IPS DF 19.7 (cell line): ENCODE measurements at places on chromosomes 16 and 17.

GRCh38 chr16:31221357-31222160 lies 4.6 kb upstream of the PYDC1 start:
- no peak for DNase-seq

DNA sequence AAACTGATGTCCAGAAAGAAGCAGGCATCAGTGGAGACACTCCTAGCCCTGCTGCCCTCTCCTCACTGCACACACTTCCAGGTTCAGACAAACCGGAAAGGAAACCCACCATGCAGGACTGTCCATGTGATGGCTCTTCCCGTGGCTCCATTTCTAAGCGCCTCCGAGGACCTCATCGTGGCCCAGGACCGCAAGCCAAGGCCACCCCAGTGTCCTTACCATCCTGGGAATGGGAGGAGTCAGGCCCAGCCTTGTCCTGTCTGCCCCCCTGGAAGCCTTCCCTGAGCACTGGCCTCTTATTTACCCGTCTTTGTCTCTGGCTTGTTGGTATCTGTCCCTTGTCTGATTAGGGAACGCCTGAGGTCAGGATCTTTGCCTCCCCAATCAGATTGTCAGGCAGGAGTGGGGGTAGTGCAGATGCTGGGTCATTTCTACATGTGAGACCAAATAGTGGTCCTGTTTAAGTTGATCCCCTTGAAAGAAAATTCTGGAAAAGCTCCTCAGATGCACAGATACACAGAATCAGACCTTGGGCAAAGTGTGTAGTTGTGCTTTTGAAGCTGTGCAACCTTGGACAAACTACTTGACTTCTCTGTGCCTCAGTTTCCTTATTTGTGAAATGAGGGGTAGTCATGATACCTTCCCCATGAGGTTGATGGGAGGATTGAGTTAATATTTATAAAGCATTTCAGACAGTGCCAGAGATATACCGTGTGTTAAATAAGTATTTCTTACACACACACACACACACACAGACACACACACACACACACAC lies 744 bp downstream of the TAC4 start:
- no peak for DNase-seq

DNA sequence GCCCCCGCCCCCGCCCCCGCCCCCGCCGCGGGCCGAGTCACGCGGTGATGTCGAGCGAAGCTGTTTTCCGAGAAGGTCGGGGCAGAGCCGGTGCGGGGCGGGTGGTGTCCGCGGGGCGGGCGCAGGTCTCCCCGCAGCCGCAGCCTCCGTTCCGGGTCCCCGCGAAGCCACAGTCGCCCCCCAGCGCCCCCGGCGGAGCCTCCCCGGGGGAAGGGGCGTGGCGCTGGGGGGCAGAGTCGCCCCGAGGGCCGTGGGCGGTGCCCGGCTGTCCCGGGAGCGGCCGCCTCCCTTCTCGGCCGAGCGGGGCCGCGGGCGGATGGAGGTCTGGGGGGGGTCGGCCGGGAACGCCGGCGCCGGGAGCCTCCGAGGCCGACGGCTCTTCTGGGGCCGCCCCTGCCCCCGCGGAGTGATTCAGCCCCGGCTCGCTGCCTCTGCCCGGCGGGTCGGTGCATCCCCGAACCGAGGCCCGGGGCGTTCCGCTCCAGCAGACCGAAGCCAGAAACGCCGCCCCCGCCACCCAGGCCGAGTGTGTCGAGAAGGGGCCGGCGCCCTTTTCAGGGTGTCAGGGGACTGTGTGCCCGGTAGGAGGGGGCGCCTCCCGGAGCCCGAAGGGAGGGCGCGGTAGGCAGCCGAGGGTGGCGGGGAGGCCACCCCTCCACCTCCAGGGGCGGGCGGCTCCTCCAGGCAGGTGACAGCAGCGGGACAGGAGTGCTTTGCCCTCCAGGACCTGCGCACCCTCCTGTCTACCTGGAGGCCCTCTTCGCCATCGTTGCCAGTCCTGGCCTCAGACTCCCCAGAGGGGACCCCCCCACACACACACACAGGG lies 1.7 kb downstream of the METRNL start:
- no peak for DNase-seq

GRCh38 chr16:86994651-86995171 lies 322.5 kb downstream of the C16orf95 start:
- no peak for DNase-seq

GRCh38 chr17:9381068-9381467 lies 194.6 kb downstream of the STX8 start:
- DNase-seq: no peak

DNA sequence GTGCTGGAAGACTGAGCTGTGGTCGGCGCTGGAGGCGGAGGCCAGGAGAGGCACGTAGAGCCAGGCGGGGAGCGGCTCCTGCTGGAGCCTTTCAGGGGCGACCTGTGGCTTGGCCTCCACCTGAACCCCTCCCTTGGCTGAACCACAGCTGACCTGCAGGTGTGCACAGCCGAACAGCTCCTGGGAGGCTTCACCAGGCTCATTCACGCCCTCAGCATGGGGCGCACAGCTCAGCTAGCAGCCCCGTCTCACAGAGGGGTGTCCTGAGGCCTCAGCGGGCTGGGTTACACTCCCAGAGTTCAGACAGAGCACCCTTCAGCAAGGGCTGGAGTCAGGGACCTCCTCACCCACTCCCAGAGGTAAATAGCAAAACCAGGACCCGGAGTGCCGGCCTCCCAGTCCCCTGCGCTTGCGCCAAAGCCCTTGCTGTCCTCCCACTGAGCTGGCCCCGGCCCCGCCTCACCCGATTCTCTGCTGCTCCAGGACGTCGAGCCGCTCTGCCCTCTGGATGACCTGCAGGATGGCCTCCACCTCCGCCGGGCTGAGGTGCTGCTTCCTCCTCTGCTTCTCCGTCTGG lies 31.7 kb downstream of the RPH3AL start:
- DNase-seq: no peak

DNA sequence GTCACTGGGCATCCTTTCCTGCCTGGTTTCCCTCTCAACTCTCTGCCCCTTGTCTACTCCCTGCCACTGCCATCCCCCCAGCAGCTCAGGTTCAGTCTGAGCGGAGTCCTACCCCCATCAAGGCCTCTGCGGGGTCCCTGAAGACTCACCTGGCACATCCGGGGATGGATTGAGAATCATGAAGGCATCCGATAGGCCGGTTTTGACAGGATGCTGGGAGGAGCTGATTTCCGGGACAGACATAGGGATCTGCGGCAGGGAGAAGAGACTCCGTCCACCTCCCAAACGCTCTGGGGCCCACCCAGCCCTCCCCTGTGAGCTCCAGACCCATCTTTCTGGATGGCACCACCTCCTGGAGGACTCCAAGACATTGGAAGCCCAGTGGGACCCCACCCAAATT lies 45.7 kb downstream of the PLXDC1 start:
- no peak for DNase-seq

DNA sequence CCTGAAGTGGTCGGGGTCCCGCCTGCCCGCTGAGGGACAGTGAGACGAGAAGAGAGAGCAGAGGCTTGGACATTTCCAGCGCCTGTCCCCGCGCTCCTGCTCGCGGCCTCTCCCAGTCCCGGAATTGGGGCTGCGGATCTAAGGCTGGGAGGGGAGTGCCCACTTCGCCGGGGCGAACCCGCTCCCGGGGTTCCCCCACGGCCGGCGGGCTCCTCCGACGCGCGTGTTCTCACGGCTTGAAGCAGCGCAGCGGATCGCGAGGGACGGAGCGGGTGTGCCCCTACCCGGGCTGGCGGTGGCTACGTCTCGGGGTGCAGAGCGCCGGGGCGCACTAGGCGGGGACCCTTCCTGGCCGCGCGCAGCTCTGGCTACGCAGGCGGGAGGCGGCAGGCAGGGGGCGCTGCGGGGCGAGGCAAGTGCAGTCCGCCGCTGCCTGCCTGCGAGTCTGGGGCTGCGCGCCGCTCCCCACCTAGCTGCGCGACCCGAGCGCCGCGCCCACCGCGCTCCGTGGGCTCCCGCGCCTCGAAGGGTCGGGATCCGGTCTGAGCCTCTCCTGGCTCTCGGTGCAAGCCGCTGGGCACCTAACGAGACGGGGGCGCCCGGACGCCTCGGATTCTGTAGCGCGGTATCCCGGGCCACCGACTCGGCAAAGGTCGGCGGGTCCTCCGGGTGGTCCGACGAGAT lies 1.2 kb downstream of the NGFR start:
- no peak for DNase-seq

DNA sequence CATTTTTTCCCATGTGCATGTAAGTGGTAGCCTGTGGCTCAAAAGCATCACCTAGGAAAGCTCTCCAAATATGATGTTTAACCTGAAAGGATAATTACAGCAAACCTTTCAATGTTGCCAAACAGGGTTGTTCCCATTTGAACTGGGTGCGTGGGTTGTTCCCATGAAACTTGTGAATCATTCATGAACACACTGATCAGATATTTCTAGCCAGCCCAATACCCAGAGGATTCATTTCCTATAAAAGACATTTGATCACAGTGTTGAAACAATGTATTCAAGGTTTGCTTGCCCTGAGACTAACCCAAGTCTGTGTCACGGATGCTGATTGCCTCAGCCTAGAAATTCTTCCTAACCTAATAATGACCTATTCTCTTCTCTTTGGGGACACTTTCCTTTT lies 12.9 kb downstream of the KRT39 start:
- DNase-seq: no peak

DNA sequence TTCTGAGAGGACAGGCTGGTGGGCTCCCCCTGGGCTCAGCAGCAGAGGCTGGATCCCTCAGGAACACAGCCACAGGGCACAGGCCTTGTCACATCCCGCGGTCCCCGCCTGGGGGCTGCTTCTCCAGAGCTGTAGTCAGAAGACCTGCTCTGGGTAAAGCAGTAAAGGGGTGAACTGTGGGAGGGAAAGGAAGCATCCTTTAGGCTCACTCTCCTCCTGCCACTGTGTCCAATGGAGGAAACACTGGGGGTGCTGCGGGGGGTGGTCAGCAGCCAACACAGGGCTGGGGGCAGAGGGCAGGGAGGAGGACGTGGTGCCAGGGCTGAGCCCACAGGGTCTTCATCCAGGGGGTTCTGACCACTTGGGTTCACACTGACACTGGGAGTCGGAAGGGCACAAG lies 5.0 kb upstream of the SLC38A8 start:
- no peak for DNase-seq

GRCh38 chr16:31148281-31148728 lies 1.6 kb downstream of the PRSS36 start:
- DNase-seq: no peak

- no peak for DNase-seq
These were observed 77.3 kb downstream of the ZDHHC7 start for GRCh38 chr16:84933774-84934631.

DNA sequence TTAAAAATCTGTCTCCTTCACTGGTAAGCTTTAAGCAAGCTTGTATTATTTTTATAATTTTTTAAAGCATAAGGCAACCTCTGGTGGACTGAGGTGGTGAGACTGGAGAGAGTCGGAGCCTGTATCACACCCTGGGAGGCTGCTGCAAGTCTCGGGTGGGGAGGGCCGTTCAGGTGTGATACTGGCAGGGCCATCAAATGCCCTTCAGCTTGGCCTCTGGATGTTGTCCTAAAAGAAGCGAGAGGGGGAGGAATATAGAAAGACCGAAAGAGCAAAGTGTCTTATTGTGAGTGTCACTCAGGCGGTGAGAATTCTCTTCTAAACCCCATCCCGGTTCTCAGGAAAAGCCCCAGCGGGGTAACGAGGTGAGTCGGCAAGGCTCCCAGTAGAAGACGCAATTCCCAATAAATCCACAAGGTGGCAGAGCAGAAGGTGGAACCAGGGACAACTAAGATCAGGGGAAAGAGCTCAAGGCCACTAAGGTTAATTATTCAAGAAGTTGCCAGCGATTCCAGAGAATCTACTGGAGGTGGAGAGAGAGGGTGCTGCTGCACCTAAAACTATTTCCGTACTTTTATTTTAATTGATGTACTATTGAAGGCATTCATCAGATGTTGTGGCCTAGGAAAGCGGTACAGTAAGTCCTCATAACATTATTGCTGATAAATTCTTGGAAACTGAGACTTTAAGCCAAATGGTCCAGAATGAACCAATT lies 14.1 kb downstream of the C17orf67 start:
- DNase-seq: peak; percentile 69

DNA sequence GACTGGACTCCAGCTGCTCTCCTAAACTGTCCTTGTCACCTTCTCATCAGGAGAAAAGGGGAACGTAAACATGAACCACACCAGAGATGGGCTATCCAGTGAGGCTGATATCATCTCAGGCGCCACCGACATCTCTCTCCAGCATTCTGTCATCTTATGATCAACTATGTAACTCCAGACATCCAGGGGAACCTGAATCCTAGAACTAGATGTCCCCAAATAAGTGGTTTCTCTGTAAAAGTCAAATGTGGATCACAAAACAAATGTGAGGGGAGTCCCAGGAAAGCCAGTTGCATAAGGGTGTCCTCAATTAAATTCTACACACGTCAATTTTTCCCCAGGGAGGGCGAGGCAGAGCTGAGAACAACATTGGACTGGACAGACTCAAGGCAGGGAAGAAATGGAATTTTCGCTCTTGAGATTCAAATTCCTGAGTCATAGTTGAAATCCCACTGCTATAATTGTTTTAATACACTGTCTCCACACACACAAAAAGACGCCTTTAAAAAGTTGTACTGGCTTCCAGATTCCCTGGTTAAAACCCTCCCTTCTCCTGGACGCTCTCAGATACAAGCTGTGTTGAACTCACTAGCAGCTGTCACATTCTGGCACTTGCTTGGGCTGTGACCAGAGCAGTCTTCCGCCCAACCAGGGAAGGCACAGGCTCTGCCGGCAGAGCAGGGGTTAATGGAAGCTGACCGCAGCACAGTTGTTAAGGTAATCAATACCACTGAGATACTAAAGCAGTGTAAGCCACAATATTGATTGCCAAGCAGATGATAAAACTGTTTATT lies 62.6 kb downstream of the ZFHX3 start:
- DNase-seq: no peak

DNA sequence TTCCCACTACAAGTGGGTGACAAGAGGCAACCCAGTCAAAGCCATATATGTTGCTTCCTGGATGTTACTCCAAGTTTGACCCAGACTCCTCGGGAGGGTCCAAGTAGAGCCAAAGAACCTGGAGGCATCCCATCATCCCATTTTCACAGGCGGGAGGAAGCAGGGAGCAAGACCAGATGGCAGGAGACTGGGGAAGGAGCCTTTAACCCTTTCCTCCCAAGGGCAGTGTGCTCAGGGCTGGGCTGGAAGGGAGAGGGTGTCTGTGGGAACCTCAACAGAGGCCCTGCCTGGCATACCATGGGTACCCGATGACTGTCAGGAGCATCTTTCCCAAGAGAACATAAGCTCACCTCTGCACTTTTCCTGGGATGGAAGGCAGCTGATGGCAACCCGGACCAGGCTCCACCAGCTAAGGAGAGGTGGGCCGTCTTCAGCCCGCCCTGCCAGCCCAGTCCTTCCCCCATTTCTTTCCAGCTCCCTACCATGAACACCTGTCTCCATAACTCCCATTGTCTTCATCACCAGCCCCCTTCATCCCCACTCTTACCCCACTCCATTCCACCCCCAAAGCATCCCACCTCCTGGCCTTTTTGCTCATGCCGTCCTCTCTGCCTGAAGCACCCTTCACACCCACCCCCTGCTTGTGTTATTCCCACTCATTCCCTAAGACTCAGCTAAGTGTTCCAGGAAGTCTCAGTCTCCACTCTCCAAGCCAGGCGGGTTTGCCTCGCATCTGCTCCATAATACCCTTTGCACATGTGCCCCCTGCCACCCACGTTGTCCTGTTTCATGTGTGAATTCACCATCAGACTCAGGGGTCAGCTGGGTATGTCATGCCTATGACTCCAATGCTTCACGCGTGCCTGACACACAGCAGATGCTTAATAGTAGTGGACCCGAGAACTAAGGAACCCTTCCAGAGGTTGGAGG lies 5.9 kb upstream of the SLC16A5 start:
- no peak for DNase-seq

GRCh38 chr17:11950771-11951519 lies 46.3 kb downstream of the ZNF18 start:
- no peak for DNase-seq
